Myocyte (in vitro differentiated cells): ENCODE measurements at places on chromosomes 5 and 9. TPM values are rescaled to one million over a fixed set of nuclear protein-coding genes. Genes with fewer than 3 reads are reported as not detected.

GRCh38 chr5:32027093-32027716 is 146.9 kb downstream of the GOLPH3 start:
- peak; percentile 34 for DNase-seq

DNA sequence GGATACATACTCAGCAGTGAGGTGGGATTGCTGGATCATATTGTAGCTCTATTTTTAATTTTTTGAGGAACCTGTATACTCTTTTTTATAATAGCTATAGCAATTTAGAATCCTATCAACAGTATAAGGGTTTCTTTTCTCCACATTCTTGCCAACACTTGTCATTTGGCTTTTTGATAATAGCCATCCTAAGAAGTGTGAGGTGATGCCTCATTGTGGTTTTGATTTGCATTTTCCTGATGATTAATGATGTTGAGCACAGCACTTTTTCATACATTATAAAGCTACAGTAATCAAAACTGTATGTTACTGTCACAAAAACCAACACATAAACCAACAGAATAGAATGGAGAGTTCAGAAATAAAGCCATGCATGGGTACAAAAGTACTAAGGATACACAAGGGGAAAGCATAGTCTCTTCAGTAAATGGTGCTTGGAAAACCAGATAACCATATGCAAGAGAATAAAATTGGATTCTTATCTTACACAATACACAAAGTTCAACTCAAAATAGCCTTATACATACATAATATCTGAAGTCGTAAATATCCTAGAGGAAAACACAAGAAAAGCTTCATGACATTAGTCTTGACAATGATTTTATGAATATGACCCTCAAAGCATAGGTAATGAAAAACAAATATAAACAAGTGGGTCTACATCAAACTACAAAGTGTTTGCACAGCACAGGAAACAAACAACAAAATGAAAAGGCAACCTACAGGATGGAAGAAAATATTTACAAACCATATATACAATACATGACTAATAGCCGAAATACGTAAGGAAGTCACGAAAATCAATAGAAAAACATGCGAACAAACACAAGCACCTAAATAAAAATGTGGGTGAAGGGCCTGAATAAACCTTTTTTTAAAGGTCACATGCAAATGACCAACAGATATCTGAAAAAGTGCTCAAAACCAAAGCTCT is 287.8 kb upstream of the DAB2 start:
- DNase-seq: no peak

GRCh38 chr9:86126998-86127972 is 27.9 kb upstream of the GOLM1 start:
- peak; percentile 95 for DNase-seq

DNA sequence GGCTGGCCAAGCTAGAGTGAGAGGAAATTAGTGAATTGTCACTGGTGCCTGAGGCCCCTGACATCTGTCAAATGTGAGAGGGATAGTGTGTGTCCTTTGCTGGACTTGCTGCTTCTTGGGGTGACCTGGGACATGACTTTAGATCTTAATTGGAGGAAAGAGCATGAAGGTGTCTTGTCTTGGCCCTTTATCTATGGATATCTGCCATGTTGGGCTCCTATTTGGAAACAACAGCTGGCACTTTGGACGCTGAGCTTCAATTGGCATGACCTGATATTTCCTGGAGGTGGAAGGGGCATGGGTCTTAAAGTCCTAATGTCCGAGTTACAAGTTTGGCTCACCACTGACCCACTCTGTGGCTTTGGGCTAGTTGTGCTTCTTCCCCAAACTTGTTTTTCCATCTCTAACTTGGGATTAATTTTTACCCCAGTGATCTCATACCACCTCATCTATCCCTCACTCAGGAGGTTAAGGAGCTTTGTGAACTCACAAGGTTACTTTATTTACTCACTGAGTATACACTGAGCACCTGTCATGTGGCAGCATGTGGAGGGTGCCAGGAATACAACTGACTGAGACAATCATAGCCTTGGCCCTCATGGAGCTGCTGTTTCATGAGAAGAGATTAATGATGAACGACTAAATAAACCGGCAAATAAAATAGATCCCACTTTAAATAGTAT is 30.1 kb upstream of the CXCL14 start:
- no peak for DNase-seq

GRCh38 chr9:125525921-125526631 is 180.9 kb downstream of the MAPKAP1 start:
- no peak for DNase-seq

GRCh38 chr9:101307524-101308213 is 77.1 kb downstream of the BAAT start:
- DNase-seq: no peak

DNA sequence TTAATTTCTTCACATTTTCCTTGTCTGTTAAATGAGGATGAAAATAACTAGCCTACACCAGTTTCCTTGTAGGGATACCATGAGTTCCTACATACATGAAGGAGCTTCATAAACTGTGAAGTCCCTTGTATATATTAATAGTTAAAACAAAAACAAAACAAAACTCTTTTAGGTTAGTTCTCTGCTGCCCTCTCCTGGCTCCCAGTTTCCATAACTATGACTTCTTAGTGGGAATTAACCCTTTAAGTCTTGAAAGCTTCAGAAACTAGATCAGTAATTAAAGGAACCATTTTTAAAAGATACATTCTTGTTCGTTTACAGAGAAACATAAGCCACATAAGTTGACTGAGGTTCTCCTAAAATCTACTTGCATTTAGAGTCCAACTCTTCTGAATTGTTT is 500.0 kb upstream of the C9orf72 start:
- DNase-seq: peak; percentile 81

- no peak for DNase-seq
These were observed 100.4 kb upstream of the SLC44A1 start for GRCh38 chr9:105144076-105144475.

- no peak for DNase-seq
These were observed 69.4 kb upstream of the CD180 start for GRCh38 chr5:67265951-67266350.

DNA sequence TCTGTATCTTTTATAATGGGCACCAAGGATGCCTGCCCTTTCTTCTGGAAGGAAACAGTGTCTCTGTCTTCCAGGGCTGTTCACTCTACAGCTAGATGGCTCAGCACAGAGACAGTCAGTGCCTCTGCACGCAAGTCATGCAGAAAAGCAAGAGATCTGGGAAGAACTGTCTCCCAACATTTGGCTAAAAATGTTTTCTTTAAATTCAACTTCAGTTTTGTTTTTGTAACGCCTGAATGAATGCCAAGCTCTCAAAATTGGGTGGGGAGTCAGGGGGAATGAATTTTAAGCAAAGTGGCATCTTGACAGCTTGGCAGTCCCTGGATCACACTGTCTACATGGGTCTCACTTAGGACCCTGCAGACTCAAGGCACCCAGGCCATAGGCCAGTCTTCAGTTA is 12.6 kb downstream of the OLFML2A start:
- no peak for DNase-seq

DNA sequence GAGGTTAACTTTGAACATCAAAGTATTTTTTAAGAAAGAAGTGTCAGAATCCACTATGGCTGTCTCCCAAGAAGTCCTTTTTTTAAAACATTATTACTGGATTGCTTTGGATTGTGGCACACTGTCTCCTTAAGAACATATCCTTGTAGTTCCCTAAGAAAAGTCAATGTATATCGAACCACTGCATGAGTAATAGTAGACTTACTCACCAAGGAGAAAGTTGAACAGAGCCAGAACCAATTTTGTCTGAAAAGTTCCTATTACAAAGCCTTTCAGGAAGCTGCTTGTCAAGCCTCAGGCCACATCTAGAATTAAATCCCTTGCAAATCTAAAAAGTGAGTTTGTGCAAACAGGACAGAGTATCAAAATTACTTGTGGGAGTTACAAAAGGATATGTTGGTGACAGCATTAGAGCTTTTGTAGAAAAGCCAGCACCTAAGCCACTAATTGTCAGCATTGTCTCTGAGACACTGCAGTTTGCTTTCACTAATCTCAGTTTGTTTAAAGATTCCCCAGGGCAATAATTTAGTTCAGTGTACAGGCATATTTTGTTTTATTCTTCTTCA is 195.4 kb downstream of the MPDZ start:
- peak; percentile 8 for DNase-seq

- no peak for DNase-seq
These were observed 454.6 kb downstream of the IRX1 start for GRCh38 chr5:4050203-4050602.

- peak; percentile 89 for DNase-seq
These were observed 76.4 kb downstream of the ACER2 start for GRCh38 chr9:19485193-19485592.

The INSL6 gene
- not detected in 2 replicates for total RNA-seq

The CD274 gene
- 0.78 and 0.94 TPM in 2 replicates for total RNA-seq

The TMEM252 gene
- not detected in 2 replicates for total RNA-seq

The MAP3K1 gene
- 2.2 and 4.0 TPM in 2 replicates for total RNA-seq

The MOB3B gene
- total RNA-seq: not detected in 2 replicates

The SHC3 gene
- total RNA-seq: 0.05 and 0.16 TPM in 2 replicates

The DEPDC1B gene
- total RNA-seq: 0.68 and 0.99 TPM in 2 replicates

The GABRG2 gene
- total RNA-seq: not detected in 2 replicates

The SEMA5A gene
- 2.2 and 2.7 TPM in 2 replicates for total RNA-seq
